ENCODE measurements at places on chromosomes 2 and 18.

GRCh38 chr2:170486730-170487129 is 228.4 kb upstream of the SP5 start:
- DNase-seq = no peak

DNA sequence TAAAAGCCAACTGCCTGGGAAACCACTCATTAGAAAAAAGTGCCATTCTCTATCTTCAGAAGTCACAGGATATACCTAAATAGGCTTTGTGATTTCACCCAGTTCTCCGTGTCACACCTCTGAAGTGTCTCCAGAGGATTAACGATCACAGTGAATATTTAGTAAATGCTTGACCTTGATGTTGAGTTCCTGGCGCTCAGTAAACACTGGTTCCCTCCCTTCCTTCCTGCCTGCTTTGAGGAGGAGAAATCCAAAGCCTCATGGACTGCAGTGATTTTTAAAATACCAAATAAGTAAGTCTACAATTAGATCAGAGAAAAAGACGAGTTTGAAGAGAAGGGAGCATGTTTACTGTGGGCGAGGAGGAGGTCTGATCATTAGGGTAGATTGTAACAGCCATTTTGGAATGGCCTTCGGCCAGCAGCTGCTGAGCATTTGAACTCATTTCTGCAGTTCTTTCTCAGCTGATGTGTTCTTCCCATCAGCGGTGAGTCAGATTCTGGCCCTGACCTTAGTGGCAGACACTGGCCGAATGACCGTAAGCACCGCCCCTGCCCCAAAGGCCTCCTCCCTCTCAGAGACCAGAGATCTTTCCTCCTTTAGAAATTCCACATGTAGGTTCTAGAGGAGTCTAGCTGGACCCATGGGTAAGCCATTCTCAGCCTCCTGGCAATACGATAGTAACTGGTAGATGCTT is 62.1 kb upstream of the SLC16A14 start:
- no peak for DNase-seq

GRCh38 chr2:237345891-237346640 is 67.9 kb downstream of the COL6A3 start:
- no peak for DNase-seq

- no peak for DNase-seq
Measured at GRCh38 chr2:206831442-206831995, 66.1 kb downstream of the FASTKD2 start.

- DNase-seq = no peak
Measured at GRCh38 chr2:132577686-132578085, 92.3 kb downstream of the LYPD1 start.

GRCh38 chr2:29562319-29562718 is 359.1 kb downstream of the ALK start:
- peak; percentile 1 for DNase-seq

GRCh38 chr2:241019441-241020139 is 21.2 kb downstream of the SNED1 start:
- no peak for DNase-seq

DNA sequence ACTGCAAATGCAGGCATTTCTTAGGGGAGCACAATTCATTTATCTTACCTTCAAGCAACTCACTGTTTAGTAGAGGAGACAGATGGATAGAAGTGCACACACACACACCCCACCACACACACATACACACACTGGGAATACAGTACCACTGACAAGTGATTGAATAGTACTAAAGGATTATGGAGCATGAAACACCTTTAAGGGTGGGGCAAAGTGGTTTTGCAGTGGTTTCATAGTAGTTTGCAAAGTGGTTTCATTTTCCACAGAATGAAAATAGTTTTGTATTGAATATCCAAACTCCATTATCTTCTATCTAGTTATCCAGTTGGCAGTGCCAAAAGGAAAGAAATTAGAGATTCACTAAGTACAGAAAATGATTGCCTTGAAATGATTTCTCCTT is 18.9 kb downstream of the KIF5C start:
- DNase-seq = no peak

DNA sequence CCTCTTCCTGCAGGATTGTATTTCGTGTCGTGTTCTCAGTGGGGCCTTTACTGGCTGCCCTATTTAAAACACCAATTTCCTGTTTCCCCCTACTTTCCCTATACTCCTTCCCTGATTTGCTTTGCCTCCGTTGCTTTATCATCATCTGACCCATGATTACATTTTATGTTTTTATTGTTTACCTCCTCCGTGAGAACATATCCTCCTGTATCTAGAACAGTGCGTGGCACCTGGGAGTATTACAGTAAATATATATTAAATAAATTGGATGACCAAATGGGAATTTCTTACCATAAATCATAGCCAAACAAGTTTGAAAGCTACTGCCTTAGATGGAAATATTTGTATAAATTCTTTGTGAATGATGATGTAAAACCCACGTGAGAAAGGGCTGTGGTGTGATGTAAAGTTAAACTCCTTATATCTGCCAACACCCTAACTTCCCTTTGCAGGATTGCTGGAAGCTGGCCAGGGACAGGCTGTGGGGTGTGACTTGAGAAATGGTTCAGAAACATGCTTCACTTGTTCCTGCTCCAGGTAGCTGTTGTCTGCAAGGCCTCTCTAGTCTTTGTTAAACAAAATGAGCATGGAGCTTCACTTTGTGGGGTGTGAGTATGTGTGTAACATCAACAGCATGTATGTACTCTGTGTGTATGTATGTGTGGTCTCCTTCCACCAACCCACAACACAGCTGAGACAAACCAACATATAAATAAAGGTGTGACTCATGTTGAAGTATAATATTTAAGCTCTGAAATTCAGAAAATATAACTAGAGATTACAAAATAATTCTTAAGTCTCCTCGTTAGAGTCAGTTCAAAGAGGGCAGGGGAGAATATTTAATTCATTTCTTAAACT is 40.3 kb downstream of the LHCGR start:
- DNase-seq = no peak

- no peak for DNase-seq
Measured at GRCh38 chr2:105868060-105868459, 123.3 kb downstream of the NCK2 start.

DNA sequence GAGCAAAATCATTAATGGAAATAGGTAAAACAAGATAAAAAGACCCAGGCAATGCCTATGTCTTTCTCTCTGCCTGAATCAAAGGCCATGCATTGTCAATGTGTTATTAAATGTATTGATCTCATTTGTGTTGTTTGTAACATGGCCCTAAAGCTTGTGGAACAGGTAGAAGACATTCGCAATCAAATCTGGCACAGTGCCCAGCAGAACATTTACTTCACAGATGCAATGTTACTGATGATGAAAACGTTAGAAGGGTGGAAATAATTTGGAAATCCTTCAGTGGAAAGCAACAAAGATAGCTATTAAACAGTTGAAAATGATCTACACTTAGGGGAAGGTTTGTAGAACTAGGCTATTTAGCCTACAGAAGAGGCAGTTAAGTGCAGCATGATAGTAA is 368.2 kb downstream of the EPHA4 start:
- no peak for DNase-seq

DNA sequence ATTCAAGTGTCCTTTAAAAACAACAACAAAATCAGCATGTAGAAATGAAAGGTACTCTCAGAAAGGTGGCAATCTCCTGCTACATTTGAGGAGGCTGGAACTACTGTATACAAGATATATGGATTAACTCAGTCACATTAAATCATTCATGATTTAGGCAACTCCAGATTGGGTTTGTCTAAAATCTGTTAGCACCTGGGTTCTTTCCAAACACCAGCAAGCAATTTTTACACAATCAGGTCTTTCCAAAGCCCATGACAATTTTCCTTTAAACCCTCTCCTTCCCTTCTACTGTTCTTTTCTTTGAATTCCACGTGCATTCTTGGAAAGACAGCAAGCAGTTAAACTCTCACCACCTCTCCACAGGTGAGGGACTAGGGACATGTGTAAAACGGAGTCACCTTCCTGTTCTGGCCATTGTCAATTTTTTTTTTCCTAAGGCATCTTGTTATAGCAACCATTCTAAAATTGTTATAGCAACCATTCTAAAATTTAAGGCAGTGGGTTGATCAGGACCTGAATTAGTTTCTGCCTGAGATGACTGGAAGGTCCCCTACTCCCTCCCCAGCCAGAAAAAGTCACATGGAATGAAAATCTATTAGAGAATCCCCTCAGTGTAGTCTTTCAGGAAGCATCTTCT is 113.9 kb downstream of the ANKRD44 start:
- DNase-seq = no peak

- no peak for DNase-seq
Measured at GRCh38 chr2:177149155-177149503, 63.5 kb upstream of the HNRNPA3 start.

- DNase-seq = no peak
Measured at GRCh38 chr18:10743766-10744165, 217.9 kb downstream of the NAPG start.

GRCh38 chr2:68365087-68365486 is at the start of gene PLEK:
Gene PLEK (plus strand): TSS chr2:68365282. CDS start chr2:68365352, 70 bp downstream.
- DNase-seq = no peak

DNA sequence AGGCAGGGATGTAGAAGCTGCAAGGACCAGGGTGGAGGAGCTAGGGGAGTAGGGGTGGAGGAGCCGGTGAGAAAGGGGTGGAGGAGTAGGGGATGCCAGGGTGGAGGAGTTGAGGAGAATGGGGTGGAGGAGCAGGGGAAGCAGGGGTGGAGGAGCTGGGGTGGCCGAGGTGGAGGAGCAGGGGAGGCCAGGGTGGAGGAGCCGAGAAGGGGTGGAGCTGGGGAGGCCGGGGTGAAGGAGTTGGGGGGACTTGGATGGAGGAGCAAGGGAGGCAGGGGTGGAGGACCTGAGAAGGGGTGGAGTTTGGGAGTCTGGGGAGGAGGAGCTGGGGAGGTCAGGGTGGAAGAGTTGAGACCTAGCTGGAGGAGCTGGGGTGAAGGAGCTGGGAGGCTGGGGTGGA is 13.3 kb downstream of the SOX11 start:
- no peak for DNase-seq

DNA sequence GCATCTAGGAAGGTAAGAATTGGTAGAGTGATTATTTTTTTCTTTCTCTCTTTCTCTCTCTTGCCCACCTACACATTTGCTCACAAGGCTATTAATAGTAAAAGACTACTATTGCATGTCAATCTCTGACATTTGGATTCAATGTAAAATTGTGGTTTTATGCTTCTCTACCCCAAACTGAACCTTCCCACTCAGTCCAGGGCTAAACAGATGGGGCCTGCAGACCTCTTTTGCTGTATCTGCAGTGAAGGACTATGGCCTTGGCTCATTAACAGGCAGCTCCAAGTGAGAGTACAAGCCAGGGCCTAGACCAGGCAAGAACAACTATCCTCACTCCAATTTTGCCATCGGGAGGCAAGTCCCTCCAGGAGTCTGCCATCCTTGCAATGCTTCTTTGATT is 68.3 kb upstream of the ARL4C start:
- DNase-seq = no peak

- peak; percentile 70 for DNase-seq
Measured at GRCh38 chr2:70935468-70936164, at the start of gene ATP6V1B1. Gene ATP6V1B1 (plus strand): TSS chr2:70935900. CDS start chr2:70935955, 55 bp downstream.

DNA sequence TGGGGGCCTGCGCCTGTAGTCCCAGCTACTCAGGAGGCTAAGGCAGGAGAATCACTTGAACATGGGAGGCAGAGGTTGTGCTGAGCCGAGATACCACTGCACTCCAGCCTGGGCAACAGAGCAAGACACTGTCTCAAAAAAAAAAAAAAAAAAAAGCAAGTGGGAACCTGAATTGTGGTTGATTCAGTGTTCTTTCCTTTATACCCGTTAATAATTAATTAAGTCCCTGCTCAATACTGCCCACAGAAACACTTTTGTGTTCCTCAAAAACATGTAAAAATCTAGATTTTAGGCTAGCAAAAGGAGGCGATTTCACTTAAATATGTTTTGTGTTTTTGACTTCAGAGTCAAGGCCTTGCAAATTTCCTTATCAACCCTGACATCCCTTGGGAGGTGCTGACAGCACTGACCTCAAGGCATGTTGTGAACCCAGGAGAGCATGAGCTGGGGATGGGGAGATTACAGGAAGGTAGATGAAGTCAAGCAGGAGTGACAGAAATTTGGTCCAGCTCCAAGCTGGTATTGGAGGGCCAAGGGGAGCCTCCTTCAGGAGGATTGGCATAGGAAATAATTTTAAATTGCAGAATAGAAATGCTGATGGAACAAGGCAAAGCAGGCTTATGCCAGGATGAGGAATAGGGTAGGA is 89.0 kb upstream of the PNPT1 start:
- no peak for DNase-seq

- DNase-seq = no peak
Measured at GRCh38 chr2:231924889-231925275, 1.3 kb downstream of the NPPC start.

GRCh38 chr2:27622921-27623384 is 5.9 kb downstream of the CCDC121 start:
- no peak for DNase-seq

GRCh38 chr2:9303528-9304225 is 97.1 kb downstream of the ASAP2 start:
- DNase-seq = no peak

DNA sequence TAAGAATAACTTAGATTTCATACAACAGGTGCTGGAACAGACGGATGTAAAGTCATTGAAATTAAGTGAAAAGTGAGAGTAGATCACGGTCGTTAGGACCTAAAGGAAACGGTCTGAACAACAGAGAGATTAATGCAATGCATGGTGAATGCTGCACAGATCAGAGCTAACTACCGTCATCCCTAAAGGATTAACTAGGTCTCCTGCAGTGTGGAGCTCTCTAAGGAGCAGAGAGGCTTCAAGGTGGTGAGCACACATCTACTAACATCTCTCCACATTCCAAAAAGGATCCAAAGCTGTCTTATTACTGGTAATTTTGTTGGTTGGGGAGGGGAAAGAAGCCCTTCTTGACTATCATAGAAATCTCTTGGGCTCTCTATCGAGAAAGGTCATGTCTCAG is 75.3 kb downstream of the CABYR start:
- no peak for DNase-seq

DNA sequence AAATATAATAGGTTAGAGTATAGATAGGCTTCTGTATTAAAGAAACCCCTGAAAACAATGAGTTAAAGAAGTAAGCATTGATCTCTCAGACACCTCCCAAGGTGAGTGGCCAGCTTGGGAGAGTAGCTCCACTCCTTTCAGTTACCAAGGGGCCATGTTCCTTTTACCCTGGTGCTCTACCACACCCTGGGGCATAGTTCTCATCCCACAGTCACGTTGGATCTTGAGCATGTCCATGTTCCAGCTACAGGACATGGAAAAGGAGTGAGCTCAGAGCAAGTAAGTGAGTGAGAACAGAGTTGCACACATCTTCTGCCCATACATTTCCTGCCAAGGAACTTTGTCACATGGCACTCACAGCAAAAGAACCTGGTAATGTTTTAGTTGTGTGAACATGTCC is 325.9 kb upstream of the SLC39A10 start:
- DNase-seq = no peak

- peak; percentile 83 for DNase-seq
Measured at GRCh38 chr18:33231474-33232317, 208.8 kb downstream of the CCDC178 start.

DNA sequence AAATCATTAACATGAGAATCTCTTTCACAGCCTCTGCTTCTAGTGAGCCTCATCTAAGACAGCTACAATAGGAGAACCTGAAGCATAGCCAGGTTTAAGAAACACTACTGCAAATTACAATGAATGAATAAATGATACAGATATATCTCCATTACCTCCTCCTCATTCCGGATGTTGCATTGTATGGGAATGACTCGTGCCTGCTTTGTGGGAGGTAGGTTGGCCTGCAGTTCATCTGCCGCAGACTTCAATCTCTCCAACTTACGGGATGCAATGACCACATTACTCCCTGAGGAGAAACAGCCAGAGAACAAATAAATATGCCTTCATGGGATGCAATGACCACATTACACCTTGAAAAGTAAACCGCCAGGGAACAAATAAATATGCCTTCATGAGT is 15.4 kb downstream of the PECR start:
- no peak for DNase-seq

Data from ecto neural progenitor cell (in vitro differentiated cells).